ENCODE measurements at places on chromosomes 11 and 22.

DNA sequence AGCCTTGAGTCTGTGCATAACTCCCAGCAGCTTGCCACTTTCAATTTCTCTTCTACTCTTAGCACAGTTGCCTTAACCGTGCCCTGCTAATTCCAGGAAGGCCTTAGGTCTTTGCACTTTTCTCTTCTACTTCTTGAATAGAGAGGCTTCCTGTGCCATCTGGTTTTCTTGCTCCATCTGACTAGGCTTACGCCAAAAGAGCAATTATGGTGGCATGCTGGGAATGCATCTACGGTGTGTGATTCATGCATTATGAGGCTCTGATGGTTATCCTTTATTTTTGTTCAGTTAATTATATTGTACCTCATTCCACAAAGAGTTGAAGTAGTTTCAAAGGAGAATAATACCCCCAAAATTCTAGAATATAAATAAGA lies 29.4 kb downstream of the SIK2 start:
- no peak for DNase-seq

- DNase-seq: peak; percentile 84
Measured at GRCh38 chr11:20070459-20070858, 89.8 kb downstream of the DBX1 start.

- no peak for DNase-seq
Measured at GRCh38 chr22:49299821-49300231, 527.8 kb downstream of the BRD1 start.

DNA sequence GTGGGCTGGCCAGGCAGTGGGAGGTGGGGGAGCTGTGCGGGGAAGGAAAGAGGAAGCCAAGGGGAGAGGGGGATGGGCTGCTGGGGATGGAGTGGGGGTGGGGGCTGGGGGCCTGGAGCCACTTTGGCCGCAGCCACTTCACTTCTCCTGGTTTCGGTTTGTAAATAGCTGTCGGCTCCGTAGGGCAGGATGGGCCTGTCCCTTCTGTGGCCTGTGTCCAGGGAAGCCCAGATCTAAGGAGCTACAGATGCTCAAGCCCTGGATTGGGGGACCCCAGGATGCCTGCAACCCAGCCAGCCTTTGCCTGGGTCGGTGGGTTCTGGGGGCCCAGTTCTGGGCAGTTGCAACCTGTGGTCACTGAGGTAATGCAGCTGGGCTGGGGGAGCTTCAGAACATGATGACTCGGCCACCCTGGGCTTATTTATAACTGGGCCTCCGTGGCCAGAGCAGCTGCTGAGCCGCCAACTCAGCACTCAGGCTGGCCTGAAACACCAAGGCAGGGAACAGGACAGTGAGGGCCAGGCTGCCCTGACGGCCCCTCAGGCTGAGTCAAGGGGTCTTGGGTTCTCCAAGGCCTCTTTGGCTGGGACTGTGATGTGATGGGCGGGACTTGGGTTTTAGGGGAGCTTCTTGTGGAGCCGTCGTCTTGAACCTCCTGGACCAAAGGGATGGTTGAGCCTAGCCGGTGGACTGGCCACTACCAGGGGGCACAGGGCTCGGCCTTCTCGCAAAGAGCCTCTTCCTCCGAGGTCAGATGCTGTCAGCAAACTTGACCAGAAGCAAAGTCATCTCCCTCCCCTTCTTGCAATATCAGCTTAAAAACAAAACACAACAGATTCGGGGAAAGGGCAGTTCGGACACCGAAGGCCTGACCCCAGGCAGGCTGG lies 15.0 kb upstream of the SLC39A13 start:
- DNase-seq: no peak

- DNase-seq: no peak
Measured at GRCh38 chr22:39980596-39980995, 14.2 kb upstream of the FAM83F start.

DNA sequence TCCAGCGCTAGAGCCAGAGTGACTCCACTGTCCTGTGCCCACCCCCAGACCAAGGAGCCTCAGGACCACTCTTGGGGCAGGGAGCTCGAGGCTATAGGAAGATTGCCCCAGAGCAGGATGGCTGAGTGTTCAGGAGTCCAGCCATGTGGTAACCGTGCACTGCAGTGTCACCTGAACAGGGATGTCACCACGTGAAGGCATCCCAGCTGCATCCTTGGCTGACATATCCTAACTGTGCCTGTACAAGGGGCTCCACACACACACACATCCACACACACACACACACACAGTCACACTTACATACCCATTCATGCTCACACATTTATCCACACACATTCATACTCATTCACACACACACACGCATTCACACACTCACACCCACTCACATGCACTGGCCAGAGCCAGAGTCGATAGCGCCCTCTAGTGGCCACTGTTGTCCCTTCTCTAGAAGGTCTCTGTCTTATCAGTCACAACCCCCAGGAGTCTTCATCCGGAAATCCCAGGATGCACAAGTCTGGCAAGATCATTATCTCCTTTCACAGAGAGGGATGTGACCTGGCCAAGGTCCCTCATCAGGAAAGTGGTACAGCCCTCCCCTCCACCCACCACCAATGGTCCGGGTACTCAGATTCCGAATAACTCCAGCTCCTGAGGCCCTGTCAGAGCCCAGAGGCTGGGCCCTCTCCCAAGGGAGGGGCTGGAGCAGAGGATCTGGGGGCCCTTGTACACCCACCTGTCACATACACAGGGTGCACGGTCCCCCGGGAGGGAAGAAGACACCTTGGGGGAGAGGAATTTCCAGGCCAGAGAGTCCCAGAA lies 55.1 kb downstream of the IGLL5 start:
- DNase-seq: peak; percentile 21

- no peak for DNase-seq
Measured at GRCh38 chr11:134355656-134356055, 23.9 kb downstream of the GLB1L2 start.

DNA sequence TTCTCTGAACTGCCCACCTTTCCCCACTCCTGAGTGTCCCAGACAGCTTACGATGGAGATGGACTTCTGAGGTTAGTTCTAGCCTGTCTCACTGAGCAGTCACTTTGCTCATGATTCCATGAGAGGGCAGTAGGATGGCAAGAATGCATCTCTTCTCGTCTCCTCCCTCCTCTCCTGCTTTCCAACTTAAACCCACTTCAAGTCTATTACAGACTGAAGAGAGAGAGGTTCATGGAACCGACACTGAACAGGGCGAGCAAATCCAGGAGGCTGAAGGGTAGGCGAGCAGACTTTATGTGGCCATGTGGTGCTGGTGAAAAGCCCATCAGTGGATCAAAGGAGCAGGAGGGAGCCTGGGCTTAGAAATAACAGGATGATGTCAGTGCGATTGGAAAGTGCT lies 38.6 kb downstream of the CEP164 start:
- no peak for DNase-seq

- no peak for DNase-seq
Measured at GRCh38 chr11:14793546-14793945, 98.5 kb downstream of the CYP2R1 start.

DNA sequence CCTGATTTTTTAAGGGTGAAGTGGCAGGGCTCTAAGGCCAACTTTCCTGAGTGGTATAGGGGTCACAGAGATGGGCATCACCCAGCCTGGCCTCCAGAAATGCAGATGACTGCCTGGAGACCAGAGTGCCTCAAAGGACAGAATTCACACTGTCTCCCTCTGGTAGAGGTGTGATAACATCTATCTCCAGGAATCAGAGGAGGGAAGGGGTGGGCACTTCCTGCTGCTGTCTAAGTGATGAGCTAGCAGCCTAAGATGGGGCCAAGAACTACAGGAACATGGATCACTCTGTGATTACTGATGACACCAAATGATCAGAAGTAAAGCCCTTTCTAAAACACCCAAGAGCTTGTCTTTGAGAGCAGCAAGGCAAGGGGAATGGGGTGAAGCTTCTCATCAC lies 61.9 kb downstream of the C11orf58 start:
- no peak for DNase-seq

DNA sequence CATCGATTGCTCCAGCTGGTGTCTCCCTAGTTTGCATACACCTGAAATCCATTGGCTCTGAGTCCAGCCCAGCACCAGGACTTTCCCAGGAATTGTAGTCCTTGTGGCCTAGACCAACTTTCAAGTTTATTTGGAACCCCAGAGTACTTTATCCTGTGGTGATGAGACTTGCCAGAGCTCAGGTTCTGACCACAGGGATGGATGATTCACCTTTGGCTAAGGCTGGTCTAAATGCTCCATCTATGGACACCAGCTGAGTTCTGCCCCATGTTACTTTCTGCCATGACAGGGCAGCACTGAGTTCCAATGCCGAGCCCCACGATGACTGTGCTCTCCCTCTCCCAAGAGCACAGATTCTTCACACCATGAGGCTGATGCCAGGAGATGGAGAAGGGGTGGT lies 17.3 kb upstream of the INSC start:
- DNase-seq: no peak

- no peak for DNase-seq
Measured at GRCh38 chr22:39923696-39924095, 22.8 kb downstream of the GRAP2 start.

DNA sequence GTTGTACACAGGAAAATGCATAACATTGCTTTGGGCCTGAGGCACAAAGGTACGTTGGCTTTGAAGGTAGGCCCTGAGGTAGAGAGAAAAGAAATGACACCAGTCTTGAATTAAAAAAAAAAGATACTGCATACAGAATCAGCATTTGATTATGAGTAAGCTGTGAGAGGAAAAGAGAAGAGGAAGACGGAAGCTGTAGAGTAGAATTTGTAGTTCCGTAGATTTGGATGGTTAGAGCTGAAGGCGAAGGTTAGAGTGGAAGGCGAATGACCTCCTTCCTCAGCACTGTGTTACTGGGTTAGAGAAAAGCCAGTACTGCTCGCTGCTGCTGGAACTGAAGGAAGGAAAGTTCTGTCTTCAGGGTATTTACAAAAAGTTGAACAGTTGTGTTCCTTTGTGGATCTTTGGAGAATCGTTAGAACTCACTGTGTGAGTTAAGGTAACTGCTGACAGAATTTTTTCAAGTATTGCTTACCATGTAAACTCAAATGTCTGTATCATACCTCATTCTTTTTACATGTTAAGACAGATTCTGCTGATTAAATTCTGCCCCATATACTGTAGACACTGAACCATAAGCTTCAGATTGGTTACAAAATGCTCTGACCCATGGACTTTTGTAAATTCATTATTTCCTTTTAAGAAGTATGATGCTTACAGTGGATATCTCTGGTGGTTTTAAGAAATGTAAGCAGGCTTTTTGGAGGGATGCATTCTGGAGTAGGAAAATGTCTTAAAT lies 50.2 kb downstream of the MCAM start:
- no peak for DNase-seq

DNA sequence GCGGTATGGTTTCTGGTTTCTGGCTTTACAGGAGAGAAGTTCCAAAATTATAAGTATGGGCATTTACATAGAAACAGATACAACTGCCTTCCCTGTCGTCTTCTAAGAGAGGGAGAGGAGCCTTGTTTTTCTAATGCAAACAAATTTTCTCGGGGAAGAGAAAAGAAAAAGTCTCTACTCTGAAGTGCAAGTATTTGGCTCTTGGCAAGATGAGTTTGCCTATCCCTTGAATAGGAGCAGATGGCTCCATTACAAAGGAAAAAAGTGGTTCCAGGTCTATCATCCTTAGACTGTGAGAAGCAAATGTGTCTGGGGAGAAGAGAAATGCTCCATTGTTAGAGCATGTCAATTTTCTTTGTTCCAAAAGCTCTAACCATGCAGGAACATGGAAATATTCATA lies 455.6 kb downstream of the BUD13 start:
- DNase-seq: no peak

DNA sequence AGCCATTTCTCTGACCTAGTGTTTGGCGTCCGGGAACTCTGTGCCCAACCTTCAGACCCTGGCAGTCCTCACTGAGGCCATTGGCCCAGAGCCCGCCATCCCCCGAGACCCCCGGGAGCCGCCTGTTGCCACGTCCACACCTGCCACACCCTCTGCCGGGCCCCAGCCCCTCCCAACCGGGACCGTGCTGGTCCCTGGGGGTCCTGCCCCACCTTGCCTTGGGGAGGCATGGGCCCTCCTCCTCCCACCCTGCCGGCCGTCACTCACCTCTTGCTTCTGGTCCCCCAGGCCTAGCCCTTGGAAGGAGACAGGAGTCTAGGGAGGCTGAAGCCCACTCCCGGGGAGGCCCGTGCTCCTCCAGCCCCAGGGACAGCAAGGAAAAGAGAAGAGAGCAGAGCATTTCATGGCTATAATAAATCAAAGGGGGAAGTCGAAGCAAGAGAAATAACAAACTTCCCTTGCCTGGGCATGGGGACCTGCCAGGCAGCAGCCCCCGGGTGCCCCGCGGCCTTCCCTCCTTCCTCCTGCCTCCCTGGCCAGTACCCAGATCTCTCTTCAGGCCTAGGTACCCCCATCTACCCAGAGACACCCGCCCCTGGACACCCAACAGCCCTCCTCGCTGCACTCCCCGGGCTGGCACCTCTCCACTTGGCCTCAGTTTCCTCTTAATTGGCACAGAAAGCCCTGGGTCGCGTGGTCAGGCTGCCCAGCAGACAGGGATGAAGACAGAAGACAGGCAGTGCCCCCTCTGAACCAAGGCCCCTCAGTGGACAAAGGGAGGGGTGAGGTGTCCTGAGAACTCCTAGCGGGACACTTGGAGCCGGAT lies 13.0 kb upstream of the SLC39A13 start:
- DNase-seq: no peak

DNA sequence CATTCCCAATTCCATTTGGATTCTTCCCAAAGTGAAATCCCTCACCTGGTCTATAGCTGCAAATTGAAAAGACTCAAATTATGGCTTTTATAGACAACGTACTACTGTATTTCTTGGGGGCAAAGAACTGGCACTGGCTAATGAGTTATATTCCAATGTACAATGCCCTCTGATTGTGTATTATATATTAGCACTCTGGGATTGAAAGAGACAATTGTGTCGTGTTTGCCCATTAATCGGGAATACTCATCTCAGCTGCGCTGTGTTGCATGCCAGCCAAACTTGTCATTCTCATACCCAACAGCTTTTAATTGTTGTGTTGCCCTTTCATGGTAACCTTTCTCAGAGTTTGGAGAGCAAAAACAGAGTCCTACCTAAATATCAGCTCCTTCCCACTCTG lies 55.0 kb upstream of the ZBTB44 start:
- no peak for DNase-seq

DNA sequence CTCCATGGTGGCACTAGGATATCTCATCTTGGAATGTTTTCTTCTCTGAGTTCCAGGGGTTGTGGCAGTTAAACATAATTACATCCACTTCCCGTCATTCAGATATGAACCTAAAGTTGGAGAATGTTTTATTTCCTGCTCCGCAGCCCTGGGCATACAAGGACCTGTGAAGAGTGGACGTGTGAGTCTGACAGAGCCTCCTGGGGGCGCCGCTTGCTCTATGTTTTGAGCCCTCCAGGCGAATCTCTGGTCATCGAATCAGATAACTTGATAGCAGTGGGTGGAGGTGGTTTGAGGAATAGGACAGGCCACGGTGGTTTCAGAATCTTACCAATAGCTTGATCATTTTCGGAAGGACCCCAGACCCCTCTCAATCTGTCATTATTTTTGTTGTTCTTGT lies 174.2 kb downstream of the NTM start:
- DNase-seq: no peak

All from NCI-H1417 (cell line).